Progenitor cell of endocrine pancreas (in vitro differentiated cells): ENCODE measurements at places on chromosomes 2 and 18. TPM values are rescaled to one million over a fixed set of nuclear protein-coding genes. Genes with fewer than 3 reads are reported as not detected.
A peak's percentile ranks its signal among the peaks of the same experiment; 100 is the strongest.

ADRA2B gene
- 0.69 and 0.91 TPM in 2 replicates for total RNA-seq

CD8B2 gene
- total RNA-seq: not detected in 2 replicates

DNA sequence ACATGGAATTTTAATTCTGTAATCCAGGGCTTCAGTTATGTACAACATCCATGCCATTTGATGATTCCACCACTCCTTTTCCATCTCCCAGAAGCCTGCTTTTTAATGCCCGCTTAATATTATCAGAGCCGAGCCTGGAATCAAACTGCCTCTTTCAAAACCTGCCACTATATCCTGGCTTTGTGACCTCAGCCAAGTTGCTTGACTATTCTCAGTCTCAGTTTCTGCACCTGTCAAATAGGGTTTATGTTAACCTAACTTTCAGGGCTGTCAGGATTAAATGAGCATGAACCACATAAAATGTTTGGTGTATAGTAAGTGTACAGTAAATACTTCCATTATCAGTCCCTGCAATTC, 108.7 kb downstream of the XRCC5 start:
- DNase-seq: no peak
- no peaks in the 10 kb centered on the region for H3K27me3 ChIP-seq

PKDCC gene
- 334 and 335 TPM in 2 replicates for total RNA-seq

DNA sequence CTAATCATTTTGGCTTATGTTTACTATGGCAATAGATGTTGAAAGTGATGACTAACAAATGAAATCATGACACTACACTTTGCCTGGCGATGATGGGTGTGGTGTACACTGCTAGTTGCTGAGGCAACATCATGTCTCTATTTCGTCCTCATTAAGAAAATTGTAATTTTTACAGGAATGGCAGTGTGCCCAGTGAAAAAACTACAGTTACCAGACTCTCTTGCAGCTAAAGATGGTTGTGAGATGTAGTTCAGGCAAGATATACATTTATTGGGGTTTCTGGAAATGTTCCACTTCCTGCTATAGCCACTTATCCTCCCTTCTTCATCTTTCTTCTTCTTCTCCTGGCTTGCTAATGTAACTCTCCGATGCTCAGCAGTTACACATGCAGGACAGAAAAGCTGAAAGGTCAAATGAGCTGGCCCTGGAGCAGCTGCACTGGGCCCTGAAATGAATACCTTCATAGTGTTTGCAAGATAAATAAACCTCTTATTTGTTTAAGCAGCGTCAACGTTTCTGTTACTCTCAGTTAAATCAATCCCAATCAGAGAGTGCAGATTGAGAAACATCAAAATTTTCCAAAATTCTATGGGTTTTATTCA, 46.0 kb downstream of the SOCS6 start:
- DNase-seq: no peak
- no peak overlapping the region for H3K4me3 ChIP-seq
- no peaks in the 10 kb centered on the region for H3K27me3 ChIP-seq
- H3K27ac ChIP-seq: no peak overlapping the region
- peaks cover 28% of the 10 kb centered on the region for H3K36me3 ChIP-seq

- no peak overlapping the region for H3K4me3 ChIP-seq
- H3K27ac ChIP-seq: no peak overlapping the region
- H3K27me3 ChIP-seq: no peaks in the 10 kb centered on the region
- H3K36me3 ChIP-seq: no peaks in the 10 kb centered on the region
Measured at GRCh38 chr2:19330436-19330835, 28.0 kb downstream of the OSR1 start.

GRCh38 chr2:115584507-115584906, 1142.1 kb downstream of the DPP10 start:
- H3K27me3 ChIP-seq: no peaks in the 10 kb centered on the region
- peak overlapping the region; percentile 54 for H3K27ac ChIP-seq
- H3K4me3 ChIP-seq: no peak overlapping the region
- peaks cover 7% of the 10 kb centered on the region for H3K4me1 ChIP-seq
- peaks cover 7% of the 10 kb centered on the region for H3K36me3 ChIP-seq

- peaks cover 17% of the 10 kb centered on the region for H3K4me1 ChIP-seq
- H3K27ac ChIP-seq: no peak overlapping the region
- no peaks in the 10 kb centered on the region for H3K27me3 ChIP-seq
- no peaks in the 10 kb centered on the region for H3K36me3 ChIP-seq
Measured at GRCh38 chr18:3666526-3667254, 216.7 kb downstream of the TGIF1 start.

- no peak overlapping the region for H3K27ac ChIP-seq
- no peaks in the 10 kb centered on the region for H3K27me3 ChIP-seq
- H3K36me3 ChIP-seq: no peaks in the 10 kb centered on the region
Measured at GRCh38 chr18:48893608-48894600, 56.9 kb downstream of the SMAD7 start.
